CD4-positive, alpha-beta memory T cell (primary cell): ENCODE measurements at places on chromosomes 11 and 22. TPM values are rescaled to one million over a fixed set of nuclear protein-coding genes. Genes with fewer than 3 reads are reported as not detected.

- no peak for DNase-seq
Measured at GRCh38 chr11:69922596-69923111, 103.4 kb upstream of the FGF3 start.

DNA sequence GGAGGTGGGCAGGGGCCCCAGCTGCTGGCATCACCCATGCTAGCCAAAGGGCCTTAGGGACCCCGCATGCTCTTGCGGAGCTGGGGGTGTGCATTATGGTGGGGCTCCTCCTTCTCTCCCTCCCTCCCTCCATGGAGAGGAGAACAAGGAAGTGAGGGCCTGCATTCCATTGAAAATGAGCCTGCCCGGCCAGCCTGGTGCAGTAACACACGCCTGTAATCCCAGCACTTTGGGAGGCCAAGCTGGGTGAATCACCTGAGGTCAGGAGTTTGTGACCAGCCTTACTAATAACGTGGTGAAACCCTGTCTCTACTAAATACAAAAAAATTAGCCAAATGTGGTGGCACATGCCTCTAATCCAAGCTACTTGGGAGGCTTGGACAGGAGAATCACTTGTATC is 22.4 kb downstream of the SNAP29 start:
- DNase-seq = no peak

GRCh38 chr11:70590356-70590991 is 192.1 kb downstream of the CTTN start:
- DNase-seq = no peak

- no peak for DNase-seq
Measured at GRCh38 chr11:20046416-20046815, 113.9 kb downstream of the DBX1 start.

DNA sequence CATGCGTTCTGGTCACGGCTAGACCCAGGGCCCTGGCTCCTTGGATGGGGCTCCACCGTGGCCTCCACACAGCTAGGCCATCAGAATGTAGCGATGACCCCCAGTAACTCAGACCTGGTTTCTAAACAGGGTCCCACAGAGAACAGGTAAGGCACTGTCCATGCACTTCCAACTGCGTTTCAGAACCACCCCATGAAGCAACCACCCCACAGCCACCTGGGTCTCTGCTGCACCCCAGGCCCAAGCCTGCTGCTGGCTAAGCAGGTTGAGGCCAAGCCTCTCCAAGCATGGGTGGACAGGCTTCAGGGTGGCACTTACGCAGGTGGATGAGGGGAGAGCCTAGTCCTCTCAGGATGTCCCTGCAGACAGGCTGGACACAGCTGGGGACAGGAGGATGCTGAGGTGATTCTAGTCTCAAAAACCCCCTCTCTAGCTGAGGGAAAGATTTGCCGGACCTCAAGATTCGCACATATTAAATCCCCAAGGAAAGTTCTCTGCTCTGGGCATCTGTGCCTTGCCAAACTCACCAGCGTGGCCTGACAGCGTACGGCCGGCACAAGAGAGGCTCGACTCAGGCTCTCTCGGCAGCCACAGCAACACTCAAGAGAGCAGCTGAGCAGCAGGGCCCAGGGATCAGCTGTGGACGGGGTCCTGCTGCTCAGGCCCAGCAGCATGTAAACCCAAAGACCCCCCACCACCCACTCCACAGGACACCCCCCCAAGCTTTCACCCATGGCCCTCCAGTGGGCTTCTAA is 141.6 kb downstream of the CRYBB2 start:
- no peak for DNase-seq

DNA sequence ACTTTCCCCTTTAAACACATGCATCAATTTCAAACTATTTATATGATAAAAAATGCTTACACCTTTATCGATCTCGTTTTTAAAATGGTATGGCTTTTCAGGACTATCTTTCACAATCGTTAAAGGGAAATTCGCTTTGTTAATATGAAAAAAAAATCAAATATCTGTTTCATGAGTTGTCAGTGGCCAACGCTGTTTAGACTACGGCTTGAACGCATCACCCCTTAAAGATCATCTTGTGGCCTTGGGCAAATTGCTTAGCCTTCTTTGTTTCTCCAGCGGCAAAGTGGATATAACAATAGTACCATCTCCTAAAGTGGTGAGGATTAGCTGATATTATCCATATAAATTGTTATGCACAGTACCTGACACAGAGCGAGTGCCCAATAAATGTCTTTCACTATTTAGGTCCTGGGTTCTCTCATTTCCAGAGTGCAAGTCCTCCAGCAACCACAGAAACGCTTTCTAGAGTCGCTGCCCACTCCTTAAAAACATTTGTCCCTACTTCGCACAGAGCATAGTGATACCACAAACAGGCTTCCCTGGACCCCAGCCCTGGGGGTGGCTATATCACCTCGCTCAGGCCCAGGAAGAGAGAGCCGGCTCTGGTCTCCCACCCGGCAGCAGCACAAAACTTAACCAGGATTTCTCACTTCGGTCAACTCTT is 904 bp downstream of the SLC35F2 start:
- DNase-seq = no peak

Gene OR2AG2
- total RNA-seq = not detected

Gene IL18
- total RNA-seq = not detected

Gene TRIM49B
- not detected for total RNA-seq

Gene DUSP8
- 5.8 TPM for total RNA-seq

Gene OR8D1
- total RNA-seq = not detected
